ENCODE measurements at places on chromosomes 16 and 17. TPM values are rescaled to one million over a fixed set of nuclear protein-coding genes. Genes with fewer than 3 reads are reported as not detected.

SULT1A3 gene
- total RNA-seq: 8.3 TPM

GPRC5C gene
- 83.2 TPM for total RNA-seq

G6PC1 gene
- not detected for total RNA-seq

OR1F1 gene
- not detected for total RNA-seq

DNA sequence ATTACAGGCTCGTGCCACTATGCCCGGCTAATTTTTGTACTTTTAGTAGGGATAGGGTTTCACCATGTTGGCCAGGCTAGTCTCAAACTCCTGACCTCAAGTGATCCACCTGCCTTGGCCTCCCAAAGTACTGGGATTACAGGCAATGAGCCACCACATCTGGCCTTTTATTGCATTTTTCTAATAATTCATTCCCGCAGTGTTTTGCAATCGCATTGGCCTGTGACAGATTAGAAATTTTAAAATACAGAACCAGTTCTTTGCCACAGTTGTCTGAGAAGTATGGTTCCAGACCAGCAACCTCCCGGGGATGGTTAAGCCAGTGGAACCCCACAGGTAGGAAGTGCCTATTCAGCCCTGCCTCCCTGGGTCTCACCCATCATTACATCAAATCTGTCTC is 3.2 kb upstream of the CRHR1 start:
- DNase-seq: no peak

GRCh38 chr17:69175625-69176456 is 34.1 kb upstream of the ABCA6 start:
- no peak for DNase-seq

- no peak for DNase-seq
These were observed 273.4 kb upstream of the TNRC6C start for GRCh38 chr17:77684803-77685798.

DNA sequence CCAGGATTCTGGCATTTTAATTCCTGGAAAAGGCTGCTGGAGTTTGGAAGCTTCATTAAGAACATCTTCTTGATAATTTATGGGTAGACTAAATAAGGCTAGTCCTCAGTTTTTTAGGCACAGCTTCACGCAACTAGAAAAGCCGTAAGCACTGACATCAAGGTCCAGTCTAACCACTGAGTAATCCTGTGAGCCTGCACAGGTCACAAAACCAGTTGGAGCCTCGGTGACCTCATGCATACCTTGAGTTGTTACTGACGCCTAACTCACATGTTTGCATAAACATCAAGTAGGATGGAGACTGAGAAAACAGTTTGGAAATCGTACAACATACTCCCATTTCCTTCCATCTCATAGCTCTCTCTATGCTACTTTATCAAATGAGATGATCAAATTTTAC is 63.8 kb upstream of the RCVRN start:
- DNase-seq: no peak

- DNase-seq: no peak
These were observed 162.4 kb downstream of the HS3ST4 start for GRCh38 chr16:25854141-25854540.

DNA sequence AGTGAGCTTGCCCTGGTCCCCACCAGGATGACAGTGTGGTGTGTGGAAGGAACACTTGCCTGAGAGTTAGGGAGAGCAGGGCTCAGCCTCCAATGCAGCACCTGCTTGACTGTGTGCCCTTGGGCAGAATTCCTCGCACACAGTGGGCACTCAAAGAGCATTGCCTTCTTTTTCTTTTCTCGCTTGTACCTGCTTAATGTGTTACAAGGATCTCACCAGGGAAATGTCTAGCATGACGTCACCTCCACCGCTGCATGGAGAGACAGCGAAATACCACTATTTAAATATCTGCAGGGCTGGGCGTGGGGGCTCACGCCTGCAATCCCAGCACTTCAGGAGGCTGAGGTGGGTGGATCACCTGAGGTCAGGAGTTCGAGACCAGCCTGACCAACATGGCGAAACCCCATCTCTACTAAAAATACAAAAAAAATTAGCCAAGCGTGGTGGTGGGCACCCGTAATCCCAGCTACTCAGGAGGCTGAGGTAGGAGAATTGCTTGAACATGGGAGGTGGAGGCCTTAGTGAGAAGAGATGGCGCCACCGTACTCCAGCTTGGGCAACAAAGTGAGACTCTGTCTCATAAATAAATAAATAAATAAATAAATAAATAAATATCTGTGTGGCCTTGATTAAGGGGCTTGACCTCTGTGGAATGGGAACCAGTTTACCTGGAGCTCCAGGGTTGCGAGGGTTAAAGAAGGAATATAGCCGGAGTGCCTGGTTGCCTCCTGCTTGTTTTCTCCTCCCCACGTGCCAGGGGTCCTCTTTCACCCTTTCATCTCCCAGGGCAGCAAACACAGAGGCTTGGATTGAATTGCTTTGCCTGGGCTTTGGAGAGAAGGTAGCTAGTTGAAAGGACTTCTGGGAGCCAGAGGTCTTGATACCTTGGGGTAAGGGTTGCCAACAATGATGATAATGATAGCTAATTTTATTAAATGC is 16.3 kb downstream of the SNX29 start:
- no peak for DNase-seq
